ENCODE measurements at places on chromosomes 3 and 15.

DNA sequence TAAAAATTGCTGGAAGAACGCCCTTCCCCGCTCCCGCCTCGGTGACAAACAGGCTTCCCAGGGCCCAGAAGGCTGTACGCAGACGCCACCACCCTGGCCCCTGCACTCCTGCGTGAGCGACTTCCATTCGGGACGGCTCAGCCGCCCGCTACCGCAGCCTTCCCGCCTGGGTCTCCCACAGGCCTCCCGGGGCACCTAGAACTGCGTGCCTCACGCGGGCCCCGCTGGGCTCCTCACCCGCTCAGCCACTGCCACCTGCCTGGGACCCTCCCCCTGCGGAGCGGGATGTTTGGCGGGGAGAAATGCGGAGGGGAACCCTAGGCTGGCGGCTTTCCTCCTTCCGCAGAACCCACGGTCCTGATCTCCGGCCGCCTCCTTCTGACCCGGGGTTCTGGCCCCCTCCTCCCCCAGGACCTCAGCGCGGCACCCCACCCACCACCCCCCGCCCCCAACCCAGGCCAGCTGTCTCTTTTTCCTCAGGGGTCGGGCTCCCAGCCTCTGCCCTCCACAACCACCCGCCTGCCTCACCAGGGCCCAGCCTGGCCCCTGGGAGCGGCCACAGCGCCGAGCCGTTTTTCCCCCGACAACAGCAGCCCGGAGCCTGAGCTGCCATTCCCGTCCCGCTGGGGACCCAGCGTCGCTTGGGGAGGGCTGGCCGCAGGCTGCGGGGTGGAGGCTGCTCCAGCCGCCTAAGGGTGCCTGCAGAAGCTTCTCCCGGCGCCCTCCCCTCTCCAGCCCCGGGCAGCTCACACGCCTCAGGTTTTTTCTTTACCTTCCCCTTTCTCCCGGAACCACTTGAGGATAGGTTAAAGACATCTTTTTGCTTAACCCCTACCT lies 27.6 kb upstream of the RAB7A start:
- DNase-seq: no peak

GRCh38 chr15:59531066-59531675 lies 80.4 kb upstream of the GCNT3 start:
- no peak for DNase-seq

DNA sequence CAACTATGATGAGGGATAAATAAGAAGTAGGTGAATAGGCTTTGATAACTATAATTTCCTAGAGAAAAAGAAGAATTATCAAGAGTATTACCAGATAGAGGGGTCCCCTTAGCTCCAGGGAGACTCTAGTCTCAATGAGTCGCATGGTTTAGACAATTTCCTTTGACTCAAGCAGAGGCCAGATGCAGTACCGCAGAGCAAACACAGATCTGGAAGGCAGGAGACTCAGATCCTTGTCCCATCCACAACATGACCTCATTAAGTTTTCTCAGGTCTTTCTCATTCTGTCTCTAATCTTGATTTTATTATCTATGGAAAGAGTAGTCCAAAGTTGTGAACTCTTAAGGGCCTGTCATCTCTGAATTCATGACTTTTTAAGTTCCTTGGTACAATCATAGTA lies 987.9 kb downstream of the NTRK3 start:
- no peak for DNase-seq

- no peak for DNase-seq
Measured at GRCh38 chr3:105988540-105989212, 119.9 kb upstream of the CBLB start.
